ENCODE measurements at places on chromosomes 2 and 18.

GRCh38 chr2:143696651-143697050, 567.4 kb downstream of the ARHGAP15 start:
- no peak for DNase-seq

DNA sequence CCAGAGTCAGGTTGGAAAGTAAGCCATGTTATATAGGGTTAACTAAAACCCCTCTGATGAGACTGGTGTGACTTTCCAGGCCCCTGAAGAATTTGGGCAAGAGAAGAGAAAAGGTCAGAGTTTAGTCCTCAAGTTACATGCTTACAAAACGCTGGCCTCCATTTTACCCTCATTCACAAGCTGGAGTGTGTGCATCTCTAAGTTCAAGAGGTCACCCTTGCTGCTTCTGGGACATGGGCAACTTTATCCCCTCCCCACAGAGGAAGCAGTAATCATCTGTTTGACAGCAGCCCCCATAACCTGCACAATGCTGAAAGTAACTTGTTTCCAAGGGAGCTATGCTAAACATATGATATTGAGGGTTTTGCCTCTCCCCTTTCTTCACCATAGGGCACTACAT, 85.2 kb upstream of the CCDC195 start:
- no peak for DNase-seq

DNA sequence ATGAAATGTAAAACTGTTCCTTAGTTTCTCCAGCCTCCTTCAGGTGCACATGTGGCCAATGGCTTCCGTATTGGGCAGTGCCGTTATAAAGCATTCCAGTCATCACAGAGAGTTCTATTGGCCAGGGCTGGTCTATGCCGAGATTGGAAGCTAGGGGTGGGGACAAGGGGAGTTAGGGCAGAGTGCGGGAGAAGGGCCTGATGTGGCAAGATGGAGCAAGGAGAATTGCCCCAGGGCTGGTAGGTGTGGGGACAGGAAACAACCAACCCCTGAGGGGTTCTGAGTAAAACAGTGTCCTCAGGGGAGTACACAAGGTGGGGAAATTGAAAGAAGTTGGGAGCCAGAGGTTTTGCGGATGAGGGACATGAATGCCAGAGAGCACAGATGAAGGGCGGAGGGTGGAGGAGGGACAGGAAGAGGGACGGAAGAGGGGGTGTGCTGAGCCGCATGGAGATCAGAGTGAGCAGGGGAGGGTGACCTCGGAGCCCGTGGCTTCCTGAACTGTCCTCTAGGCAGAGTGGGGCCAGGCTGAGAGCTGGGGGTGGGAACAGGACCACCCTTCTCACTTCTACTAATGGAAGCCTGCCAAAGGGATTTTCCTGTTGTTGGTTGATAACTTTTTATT, 9.1 kb upstream of the ATP6V1C2 start:
- DNase-seq = no peak

DNA sequence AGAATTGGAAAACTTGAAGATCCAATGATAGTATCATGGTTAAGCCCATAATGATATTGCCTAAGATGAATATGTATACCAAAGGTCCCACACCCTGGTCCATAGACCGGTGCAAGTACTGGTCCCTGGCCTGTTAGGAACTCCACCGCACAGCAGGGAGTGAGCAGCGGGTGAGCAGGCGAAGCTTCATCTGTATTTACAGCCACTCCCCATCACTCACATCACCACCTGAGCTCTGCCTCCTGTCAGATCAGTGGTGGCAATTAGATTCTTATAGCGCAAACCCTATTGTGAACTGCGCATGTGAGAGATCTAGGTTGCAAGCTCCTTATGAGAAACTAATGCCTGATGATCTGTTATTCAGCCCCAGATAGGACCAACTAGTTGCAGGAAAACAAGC, 402.4 kb downstream of the EPHA4 start:
- DNase-seq = no peak

DNA sequence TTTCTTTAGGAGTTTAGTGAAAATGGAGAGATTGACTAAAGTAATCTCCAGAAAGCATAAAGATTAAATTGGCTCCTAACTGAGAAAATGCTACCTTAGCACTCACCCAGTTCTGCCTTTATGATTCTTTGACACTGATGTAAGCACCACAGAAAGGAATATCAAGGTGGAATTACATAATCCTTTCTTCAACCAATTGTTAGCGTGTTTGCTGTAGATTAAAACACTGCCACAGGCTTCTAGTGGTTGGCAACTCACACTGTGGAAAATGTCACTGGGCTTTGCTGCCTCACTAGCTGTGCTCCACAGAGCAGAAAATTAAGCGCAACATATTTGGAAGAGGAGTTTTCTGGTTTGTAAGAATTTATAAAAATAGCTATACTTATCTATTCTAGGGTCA, 104.1 kb downstream of the DLGAP1 start:
- no peak for DNase-seq

DNA sequence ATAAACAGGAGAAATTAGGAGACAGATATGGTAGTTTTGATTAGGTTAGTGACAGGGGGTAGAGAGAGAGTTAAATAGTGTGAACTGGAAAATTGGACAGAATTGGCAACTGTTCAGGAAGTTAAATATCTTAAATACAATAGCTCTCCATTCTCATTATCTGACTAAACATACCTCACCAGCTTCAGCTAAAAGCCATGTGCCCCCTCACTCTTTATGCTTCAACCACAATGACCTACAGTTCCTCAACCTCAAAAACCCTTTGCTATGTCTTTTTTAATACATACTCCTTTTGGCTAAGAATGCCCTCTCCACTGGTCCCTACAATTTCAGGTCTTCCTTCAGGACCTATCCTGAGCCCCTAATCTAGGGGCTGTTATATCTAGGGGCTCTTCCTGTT, 740.2 kb upstream of the ZEB2 start:
- DNase-seq = no peak

GRCh38 chr2:150438654-150439053, 48.8 kb downstream of the RND3 start:
- no peak for DNase-seq

- no peak for DNase-seq
Measured at GRCh38 chr2:3476985-3477327, 42.4 kb downstream of the ADI1 start.

DNA sequence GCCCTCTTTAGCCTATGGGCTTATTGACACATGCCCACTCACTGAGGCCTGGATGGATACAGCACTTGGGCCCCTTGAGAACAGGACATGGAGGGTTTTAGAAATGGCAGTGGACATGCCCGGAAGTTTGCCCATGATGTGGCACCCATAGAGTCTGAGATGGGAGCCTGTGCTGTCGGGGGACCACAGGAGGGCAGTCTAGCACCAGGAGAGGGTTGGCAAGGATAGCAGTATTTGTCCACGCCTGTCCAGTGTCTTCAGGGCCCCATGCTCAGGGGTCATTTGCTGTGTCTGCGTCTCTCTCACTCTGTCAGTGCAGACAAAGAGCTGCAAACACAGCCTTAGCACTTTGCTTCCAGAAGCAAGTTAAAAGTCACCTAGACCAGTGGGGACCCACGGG, 48.7 kb downstream of the IL1RL2 start:
- DNase-seq = peak; percentile 87

DNA sequence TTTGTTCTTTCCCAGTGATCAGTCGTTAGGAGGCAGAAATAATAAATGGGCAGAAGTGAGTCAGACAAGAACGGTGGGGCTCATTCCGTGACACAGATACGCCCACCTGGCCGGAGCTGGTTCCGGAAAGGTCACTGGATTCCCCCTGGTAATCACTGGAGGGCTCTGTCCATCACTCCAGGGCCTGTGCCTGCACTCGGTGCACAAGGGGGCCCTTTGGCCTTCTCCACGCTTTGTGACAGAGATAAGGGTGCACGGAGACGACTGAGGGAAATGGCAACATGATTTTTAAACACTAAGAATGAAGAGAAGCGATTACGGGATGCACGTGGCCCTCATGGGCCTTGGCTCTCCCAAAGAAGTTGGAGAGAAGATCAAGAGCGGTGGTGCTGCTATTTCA, 84.4 kb downstream of the PTGR3 start:
- DNase-seq = no peak

DNA sequence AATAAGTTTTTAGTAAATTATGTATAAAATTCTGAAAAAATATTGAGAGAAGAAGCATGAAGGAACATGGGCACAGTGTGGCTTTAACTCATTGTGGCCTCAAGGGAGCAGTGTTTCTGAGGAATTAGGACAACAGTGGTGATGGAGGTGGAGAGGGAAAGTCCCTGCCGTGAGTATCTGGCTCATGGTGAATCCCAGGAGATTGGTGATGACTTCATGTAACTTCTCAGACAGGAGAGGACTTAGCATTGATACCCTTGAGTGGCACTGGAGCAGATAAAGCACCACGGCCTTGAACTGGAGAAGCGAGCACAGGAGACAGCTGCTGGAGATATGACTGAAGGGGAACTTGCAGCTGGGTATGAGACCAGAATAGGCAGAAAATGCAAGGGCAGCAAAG, 35.0 kb upstream of the LRP1B start:
- no peak for DNase-seq

DNA sequence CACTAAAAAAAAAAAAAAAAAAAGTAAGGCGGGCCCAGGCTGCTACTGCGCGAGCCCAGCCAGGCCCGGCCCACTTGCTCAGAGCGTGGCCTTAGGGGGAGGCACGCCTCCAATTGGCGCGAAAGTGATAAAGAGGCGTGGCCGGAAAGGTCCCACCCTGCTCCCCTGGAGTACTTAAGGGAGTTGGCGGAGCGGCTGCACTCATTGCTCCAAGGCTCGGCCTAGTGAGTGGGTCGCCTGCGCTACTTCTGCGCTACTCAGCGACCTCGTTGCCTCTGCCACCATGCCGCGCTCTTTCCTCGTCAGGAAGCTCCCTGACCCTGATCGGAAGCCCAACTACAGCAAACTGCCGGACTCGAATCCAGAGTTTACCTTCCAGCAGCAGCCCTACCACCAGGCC, 36.9 kb downstream of the UNC80 start:
- no peak for DNase-seq

- no peak for DNase-seq
Measured at GRCh38 chr2:172087207-172087779, 2.0 kb downstream of the DLX1 start.

DNA sequence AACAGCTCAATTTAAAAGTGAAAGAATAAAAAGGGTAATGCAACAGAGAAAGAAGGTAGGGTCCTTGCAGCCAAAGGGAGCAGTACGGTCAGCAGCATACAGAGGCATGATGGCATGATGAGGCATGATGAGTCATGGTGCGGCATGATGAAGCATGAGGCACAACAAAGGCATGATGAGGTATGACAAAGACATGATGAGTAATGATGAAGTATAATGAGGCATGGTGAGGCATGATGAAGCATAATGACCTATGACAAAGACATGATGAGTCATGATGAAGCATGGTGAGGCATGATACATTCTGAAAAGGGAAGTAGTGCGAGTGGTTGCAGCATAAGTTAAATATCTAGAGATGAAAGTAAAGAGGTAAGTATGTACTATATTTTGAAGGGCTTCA, 673.2 kb downstream of the TMEM182 start:
- no peak for DNase-seq

- DNase-seq = no peak
Measured at GRCh38 chr2:160368988-160369930, 124.3 kb downstream of the RBMS1 start.

- DNase-seq = no peak
Measured at GRCh38 chr18:25350489-25351251, 1.3 kb downstream of the ZNF521 start.

- no peak for DNase-seq
Measured at GRCh38 chr2:52260904-52261303, 1229.0 kb upstream of the NRXN1 start.

GRCh38 chr2:174280596-174280995, 32.3 kb upstream of the OLA1 start:
- DNase-seq = no peak

- no peak for DNase-seq
Measured at GRCh38 chr2:189676471-189676870, 2.0 kb downstream of the ANKAR start.

- DNase-seq = no peak
Measured at GRCh38 chr18:76801567-76802505, 20.5 kb upstream of the ZNF236 start.

GRCh38 chr2:237563816-237564215, 2.6 kb upstream of the PRLH start:
- no peak for DNase-seq

GRCh38 chr2:4139316-4139715, 435.9 kb downstream of the DCDC2C start:
- no peak for DNase-seq

GRCh38 chr2:190277234-190278112, 42.2 kb downstream of the HIBCH start:
- DNase-seq = no peak

DNA sequence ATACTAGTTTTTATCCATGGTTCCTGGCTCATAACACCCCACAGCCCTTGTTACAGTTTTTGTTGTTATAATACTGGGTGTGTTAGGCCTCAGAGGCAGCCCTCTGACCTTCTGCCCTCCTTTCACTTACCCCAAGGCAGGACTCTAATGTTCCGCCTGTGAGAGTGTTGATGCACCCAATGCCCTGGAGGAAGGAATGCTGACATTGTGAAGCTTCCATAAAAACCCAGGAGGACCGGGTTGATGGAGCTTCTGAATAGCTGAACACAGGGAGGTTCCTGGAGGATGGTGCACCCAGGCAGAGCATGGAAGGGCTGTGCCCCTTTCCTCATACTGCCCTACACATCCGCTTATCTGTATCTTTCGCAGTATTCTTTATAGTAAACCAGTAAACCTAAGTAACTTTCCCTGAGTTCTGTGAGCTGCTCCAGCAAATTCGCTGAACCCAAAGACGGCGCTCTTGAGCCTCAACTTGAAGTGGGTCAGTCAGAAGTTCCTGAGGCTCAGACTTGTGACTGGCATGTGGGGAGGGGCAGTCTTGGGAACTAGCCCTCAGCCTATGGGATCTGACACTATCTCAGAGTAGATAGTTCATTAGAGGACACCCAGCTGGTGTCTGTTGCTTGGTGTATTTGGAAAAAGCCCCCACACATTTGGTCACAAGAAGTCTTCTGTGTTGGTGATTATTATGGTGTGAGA, 10.4 kb downstream of the STON1 start:
- no peak for DNase-seq

GRCh38 chr18:6054256-6054842, 159.0 kb upstream of the TMEM200C start:
- DNase-seq = no peak

GRCh38 chr2:46362667-46363012, 65.4 kb downstream of the EPAS1 start:
- no peak for DNase-seq

GRCh38 chr2:201118121-201118960, 2.4 kb downstream of the CFLAR start:
- peak; percentile 98 for DNase-seq

DNA sequence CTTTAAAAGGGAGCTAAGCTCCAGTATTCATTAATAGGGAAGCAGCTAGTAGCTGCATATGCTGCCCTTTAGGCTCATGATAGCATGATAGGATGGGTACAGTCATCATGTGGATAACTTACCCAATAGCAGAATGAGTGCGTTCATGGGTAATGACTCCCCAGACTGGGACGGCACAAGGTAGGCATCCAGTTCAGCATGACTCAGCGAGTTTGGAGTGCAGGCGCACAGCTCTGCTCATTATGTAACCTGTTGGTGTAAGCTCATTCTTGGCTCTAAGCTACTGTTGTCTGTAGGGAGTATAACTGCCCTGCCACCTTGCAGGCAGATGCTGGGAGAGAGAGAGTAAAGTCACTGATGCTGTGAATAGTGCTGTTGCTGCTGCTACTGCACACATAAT, 209.2 kb upstream of the SYT4 start:
- DNase-seq = no peak

GRCh38 chr18:69528435-69528834, 127.7 kb downstream of the DOK6 start:
- DNase-seq = no peak

All from esophagus muscularis mucosa (tissue), 4 donors.